CD14-positive monocyte (primary cell): ENCODE measurements at places on chromosomes 7 and 10.

DNA sequence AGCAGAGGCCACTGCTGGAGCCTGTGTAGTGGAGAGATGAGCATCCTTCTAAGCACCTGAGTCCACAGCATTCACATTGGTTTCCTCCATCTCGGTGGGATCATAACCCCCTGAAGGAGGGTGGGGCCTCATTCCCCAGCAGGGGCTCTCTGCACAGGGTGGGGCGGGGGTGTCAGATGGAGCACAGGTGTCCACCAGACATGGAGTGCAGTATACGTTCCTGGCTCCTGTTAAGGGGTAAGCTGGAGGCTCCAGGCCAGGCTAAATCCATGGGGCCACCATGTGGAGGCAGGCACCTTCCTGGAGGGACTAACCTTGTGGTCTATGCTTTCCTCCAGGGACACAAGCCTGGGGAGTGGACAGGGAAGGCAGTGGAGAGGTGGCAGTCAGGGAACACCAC is 252.6 kb downstream of the GRID1 start:
- no peak overlapping the region for H3K27ac ChIP-seq
- DNase-seq, result no peak
- H3K36me3 ChIP-seq, result no peaks in the 10 kb centered on the region
- H3K4me1 ChIP-seq, result no peaks in the 10 kb centered on the region

DNA sequence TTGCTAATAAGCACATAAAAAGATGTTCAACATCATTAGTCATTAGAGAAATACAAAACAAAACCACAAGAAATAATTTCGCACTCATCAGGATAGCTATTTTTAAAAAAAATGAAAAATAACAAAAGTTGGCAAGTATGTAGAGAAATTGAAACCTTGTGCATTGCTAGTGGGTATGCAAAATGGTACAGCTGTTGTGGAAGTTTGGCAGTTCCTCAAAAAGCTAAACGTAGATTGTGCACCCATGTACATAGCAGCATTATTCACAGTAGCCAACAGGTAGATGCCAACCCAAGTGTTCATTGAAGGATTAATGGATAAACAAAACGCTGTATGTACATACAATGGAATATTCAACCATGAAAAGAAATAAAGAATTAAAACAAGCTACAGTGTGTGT is 35.3 kb upstream of the STARD3NL start:
- H3K27ac ChIP-seq, result no peak overlapping the region
- no peaks in the 10 kb centered on the region for H3K27me3 ChIP-seq
- no peaks in the 10 kb centered on the region for H3K4me1 ChIP-seq
- no peak for DNase-seq
- H3K36me3 ChIP-seq, result no peaks in the 10 kb centered on the region

- no peak for DNase-seq
- no peaks in the 10 kb centered on the region for H3K27me3 ChIP-seq
Observed at GRCh38 chr10:95850791-95851190, 57.0 kb upstream of the CC2D2B start.

DNA sequence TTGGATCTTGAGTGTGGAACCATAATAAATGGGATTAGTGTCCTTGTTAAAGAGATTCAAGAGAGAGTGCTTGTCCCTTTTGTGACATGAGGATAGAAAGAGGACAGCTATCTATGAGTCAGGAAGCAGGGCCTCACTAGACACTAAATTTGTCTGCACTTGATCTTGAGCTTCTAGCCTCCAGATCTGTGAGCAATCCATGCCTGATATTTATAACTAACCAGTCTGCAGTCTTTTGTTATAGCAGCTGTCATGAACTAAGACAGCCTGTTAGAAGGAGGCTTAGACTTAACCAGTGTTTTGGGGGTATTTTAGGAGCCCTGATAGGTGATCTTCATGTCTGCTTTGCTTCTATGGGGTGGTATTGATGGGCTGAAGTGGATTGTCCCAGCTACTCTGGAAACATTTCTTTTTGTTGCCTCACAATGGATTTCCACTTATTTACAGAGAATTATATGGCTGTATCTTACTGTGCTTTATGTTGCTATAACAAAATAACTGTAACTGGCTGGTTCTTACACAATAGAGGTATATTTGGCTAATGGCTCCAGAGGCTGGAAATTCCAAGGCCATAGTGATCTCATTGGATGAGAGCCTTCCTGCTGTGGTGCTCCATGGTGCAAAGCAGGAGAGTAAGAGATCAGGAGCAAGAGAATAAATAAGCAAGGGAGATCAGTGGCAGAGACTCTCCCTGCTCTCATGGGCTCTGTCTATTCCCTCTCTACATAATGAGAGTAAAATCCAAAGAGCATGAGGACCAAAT is 23.4 kb upstream of the AKR1C3 start:
- H3K4me1 ChIP-seq, result no peaks in the 10 kb centered on the region
- no peaks in the 10 kb centered on the region for H3K36me3 ChIP-seq
- no peak for DNase-seq
- H3K27ac ChIP-seq, result no peak overlapping the region
- H3K27me3 ChIP-seq, result no peaks in the 10 kb centered on the region

GRCh38 chr10:92382631-92383030 is 91.7 kb downstream of the MARCHF5 start:
- no peaks in the 10 kb centered on the region for H3K27me3 ChIP-seq
- DNase-seq, result no peak
- H3K27ac ChIP-seq, result no peak overlapping the region
- no peaks in the 10 kb centered on the region for H3K36me3 ChIP-seq
- no peaks in the 10 kb centered on the region for H3K4me1 ChIP-seq

- H3K4me3 ChIP-seq, result no peak overlapping the region
- H3K4me1 ChIP-seq, result no peaks in the 10 kb centered on the region
- no peaks in the 10 kb centered on the region for H3K27me3 ChIP-seq
- H3K27ac ChIP-seq, result no peak overlapping the region
- no peaks in the 10 kb centered on the region for H3K36me3 ChIP-seq
- no peak for DNase-seq
Observed at GRCh38 chr7:134016223-134016941, 110.8 kb upstream of the LRGUK start.

- H3K27me3 ChIP-seq, result no peaks in the 10 kb centered on the region
- no peaks in the 10 kb centered on the region for H3K36me3 ChIP-seq
- no peaks in the 10 kb centered on the region for H3K4me1 ChIP-seq
- no peak for DNase-seq
Observed at GRCh38 chr10:65142641-65143435, 1621.6 kb downstream of the REEP3 start.

GRCh38 chr10:69362471-69362954 is 54.2 kb downstream of the TACR2 start:
- no peaks in the 10 kb centered on the region for H3K27me3 ChIP-seq
- H3K36me3 ChIP-seq, result peaks cover 75% of the 10 kb centered on the region
- H3K4me3 ChIP-seq, result no peak overlapping the region
- DNase-seq, result no peak

DNA sequence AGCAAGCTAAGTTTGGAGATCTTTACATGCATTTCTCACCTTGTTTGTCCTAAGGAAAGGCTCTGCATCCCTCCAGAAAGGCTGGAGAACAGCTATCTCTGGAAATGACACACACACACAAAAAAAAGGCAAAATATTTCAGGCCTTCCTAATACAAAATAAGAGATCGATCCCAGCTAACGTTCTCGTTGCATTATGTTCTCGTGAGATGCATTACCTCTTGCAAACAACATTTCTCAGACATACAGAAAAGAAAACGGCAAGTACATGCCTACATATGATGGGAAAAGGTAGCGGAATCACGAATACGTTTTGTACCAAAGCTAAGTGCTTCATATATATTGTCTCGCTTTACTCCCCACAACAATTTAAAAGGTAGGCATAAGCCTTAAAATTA is 488 bp downstream of the MTERF1 start:
- no peaks in the 10 kb centered on the region for H3K36me3 ChIP-seq
- H3K27me3 ChIP-seq, result no peaks in the 10 kb centered on the region
- no peak for DNase-seq

GRCh38 chr10:111833251-111833650 is 350.3 kb downstream of the GPAM start:
- no peak overlapping the region for H3K4me3 ChIP-seq
- H3K36me3 ChIP-seq, result no peaks in the 10 kb centered on the region
- no peaks in the 10 kb centered on the region for H3K27me3 ChIP-seq
- H3K4me1 ChIP-seq, result no peaks in the 10 kb centered on the region

DNA sequence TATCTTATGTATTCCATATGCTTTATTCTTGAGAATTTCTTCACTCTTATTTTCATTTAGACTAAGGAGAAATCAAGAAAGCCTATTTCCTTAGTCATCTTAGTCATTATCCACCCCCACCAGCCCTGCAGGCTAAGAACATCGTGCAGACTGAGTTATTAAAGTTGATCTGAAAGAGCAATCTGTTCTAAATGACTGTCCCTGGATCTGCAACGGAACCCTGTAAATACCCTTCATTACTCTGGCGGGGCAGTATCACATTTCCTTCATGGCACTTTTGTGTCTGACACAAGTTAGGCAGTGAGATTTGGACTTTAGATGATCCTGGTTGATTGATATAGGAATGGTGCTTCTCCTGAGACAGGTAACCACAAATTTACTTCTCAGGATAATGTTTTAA is 3.5 kb upstream of the MYPN start:
- no peak overlapping the region for H3K4me3 ChIP-seq
- no peak overlapping the region for H3K27ac ChIP-seq
- H3K36me3 ChIP-seq, result no peaks in the 10 kb centered on the region
- no peaks in the 10 kb centered on the region for H3K4me1 ChIP-seq

DNA sequence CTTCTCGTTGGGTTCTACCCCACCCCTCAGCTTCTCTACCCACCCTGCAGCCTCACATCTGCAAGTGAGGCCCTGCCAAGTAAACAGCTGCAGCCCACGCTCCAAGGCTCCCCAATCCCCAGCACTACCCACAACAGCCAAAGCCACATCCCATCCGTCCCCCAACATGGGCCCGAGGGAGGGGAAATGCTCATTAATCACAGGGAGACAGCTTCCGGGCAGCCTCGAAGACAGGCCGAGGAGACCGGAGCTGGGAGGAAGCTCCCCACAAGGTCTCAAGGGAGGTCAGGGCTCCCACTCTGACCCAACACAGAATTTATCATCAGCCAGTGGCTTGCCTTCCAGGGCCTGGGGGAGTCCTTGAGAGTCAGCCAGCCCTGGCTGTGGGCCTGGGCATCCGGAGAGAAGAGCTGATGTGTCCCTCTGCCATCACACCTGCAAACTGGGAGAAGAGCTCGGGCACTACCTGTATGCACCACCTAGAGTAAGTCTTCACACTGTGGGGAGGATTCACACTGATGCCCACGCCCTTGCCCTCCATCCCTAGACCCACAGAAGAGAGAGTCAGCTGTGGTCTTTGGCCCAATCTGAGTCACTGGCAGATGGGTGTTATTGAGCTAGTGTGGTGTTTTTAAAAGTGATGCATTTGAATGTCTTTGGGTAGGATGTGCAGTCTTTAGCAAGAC is 115.5 kb upstream of the ZMIZ1 start:
- H3K4me3 ChIP-seq, result no peak overlapping the region
- H3K27ac ChIP-seq, result no peak overlapping the region
- H3K36me3 ChIP-seq, result no peaks in the 10 kb centered on the region
- H3K27me3 ChIP-seq, result no peaks in the 10 kb centered on the region
- no peak for DNase-seq

DNA sequence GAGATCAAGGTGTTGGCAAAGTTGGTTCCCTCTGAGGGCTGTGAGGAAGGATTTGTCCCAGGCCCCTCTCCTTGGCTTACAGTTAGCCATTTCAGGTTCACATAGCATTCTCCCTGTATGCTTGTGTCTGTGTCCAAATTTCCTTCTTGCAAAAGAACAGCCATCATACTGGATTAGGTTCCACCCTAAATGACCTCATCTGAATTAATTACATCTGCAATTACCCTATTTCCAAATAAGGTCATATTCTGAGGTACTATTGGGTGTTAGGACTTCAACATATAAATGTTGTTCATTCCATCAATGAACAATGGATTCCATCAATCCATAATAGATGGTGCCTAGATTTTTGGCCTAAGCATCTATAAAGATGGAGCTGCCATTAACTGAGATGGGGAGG is 16.2 kb upstream of the LRRC17 start:
- H3K36me3 ChIP-seq, result no peaks in the 10 kb centered on the region
- peaks cover 50% of the 10 kb centered on the region for H3K4me1 ChIP-seq
- H3K27ac ChIP-seq, result no peak overlapping the region
- no peak overlapping the region for H3K4me3 ChIP-seq
- DNase-seq, result no peak

- no peak for DNase-seq
- peaks cover 9% of the 10 kb centered on the region for H3K4me1 ChIP-seq
- no peaks in the 10 kb centered on the region for H3K27me3 ChIP-seq
- H3K4me3 ChIP-seq, result no peak overlapping the region
- no peaks in the 10 kb centered on the region for H3K36me3 ChIP-seq
Observed at GRCh38 chr7:36792421-36792820, 68.1 kb upstream of the AOAH start.

DNA sequence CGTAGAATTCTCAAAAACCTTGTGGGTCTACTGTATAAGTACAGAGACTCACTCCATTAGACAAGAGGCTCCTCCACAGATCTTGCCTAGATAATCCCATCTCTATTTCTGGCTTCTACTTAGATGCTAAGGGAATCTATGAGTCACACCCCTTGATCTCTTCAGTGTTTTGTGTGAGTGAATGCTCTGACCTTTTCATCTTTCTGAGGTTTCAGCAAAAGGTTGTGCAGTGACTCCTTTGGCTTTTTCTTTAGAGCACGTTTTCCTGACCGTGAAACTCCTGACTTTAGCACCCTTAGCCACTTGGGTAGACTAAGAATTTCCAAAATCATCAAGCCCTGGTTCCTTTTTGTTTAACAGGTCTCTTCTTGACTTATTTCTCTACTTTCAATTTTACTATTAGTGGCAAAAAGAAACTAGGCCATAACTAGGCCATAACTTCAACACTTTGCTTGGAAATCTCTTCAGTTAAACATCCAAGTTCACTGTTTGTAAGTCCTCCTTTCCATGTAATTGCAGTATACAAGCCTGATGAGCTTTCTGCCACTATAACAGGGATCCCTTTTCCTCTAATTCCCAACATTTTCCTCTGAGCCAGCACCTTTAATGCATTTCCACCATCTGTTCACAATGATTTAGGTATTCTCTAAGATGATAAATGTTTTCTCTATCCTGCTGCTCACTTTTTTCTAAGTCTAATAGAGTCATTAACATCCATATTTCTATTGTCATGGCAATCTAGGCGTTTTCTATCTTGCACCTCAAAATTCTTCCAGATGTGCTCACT is 19.4 kb downstream of the COPG2 start:
- no peaks in the 10 kb centered on the region for H3K27me3 ChIP-seq
- peaks cover 47% of the 10 kb centered on the region for H3K36me3 ChIP-seq
- no peak for DNase-seq
- no peak overlapping the region for H3K4me3 ChIP-seq
- no peak overlapping the region for H3K27ac ChIP-seq

GRCh38 chr7:11714676-11715075 is 117.3 kb downstream of the THSD7A start:
- no peaks in the 10 kb centered on the region for H3K4me1 ChIP-seq
- DNase-seq, result no peak
- no peaks in the 10 kb centered on the region for H3K36me3 ChIP-seq
- H3K4me3 ChIP-seq, result no peak overlapping the region
- no peak overlapping the region for H3K27ac ChIP-seq
- H3K27me3 ChIP-seq, result no peaks in the 10 kb centered on the region

DNA sequence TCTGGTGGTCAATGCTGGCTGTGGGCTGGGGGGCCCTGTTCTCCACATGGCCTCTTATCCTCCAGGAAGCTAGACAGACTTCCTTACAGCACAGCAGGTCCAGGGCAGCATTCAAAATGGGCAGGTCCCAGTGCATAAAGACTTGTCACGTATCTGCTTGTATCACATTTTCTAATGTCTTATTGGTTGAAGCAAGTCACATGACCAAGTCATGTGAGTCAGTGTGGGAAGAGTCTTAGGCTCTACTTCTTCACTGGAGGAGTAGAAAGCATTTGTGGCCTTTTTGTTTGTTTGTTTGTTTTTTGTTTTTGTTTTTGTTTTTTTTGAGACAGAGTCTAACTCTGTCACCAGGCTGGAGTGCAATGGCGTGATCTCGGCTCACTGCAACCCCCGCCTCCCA is 104.7 kb downstream of the COL13A1 start:
- no peaks in the 10 kb centered on the region for H3K36me3 ChIP-seq
- DNase-seq, result no peak
- no peak overlapping the region for H3K27ac ChIP-seq
- no peak overlapping the region for H3K4me3 ChIP-seq
- no peaks in the 10 kb centered on the region for H3K4me1 ChIP-seq
- no peaks in the 10 kb centered on the region for H3K27me3 ChIP-seq
